ENCODE measurements at places on chromosomes 12 and 14.

DNA sequence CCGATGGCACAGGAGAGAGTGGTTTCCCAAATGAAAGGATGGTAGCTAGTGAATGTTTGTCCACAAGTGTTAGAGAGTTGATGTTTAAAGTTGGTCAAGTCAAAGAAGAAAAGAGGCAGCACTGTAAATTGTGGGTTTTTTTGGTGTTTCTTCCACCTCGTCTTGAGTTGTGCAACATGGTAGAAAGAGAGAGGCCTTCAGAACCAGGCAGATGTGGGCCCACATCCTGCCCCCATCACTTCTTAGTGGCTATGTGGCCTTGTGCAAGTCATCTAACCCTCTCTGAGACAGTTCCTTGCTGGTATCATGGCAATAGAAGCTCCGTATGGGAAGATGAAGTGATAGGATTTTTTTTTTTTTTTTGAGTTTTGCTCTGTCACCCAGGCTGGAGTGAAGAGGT lies 60.8 kb downstream of the NDUFA12 start:
- DNase-seq, result peak; percentile 14

DNA sequence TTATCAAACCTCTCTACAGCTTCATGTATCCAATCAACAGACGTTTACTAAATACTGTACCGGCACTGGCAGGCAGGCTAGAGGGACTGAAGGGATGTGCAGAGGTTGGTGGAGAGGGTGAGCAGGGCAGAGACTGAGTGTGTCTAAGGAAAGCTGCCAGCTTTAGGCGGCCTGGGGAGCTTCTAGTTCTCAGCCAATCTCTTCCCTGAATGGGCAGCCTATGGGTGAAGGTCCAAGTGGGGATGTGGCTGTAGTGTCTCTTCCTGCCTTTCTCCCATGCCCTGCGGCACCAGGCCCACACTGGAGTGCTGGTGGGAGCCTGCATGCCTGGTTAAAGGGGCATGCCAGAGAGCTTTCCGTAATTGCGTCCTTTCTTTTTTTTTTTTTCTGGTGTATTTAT lies 239.8 kb downstream of the CACNA1C start:
- DNase-seq, result no peak

- no peak for DNase-seq
These were observed 67.0 kb upstream of the BEGAIN start for GRCh38 chr14:100654025-100654813.

DNA sequence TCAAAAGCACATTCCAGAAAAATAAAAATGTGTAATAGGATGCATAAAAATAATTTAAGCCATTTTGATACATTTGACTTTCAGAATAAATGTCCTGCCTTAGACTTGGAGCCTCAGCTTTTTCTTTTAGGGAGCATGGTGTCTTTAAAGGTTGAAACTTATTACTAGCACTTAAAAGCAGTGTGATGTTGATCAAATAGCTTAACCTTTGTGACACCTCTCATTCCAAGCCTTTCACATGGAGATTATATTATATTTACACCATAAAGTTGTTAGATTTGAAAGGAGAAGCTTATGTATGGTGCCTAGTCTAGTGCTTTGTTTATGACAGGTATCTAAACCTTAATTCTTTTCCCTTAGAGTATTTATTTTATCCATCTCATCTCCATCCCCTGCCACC lies 61.9 kb downstream of the KTN1 start:
- DNase-seq, result no peak

DNA sequence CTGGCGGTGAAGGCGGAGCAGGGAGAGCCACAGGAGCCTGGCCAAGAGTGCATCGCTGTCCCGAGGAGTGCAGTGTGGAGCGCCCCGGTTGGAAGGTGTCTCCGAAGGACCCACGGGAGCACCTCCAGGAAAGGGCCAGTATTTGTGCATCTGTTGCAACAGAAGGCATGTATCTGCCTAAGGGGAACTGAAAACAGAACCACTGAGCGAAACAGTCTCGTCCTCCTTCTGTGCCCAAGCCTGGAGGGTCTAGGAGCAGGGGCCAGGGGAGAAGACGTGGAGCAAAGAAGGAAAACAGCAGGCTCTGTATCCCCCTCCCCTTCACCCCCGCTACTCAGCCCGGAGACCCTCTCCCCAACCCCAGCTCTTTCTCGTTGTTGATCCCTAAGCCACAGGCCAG lies 5.3 kb upstream of the LRRC10 start:
- no peak for DNase-seq

GRCh38 chr12:111150360-111150759 lies 218.5 kb downstream of the PHETA1 start:
- no peak for DNase-seq

GRCh38 chr12:24756479-24757024 lies 192.3 kb downstream of the BCAT1 start:
- DNase-seq, result no peak

DNA sequence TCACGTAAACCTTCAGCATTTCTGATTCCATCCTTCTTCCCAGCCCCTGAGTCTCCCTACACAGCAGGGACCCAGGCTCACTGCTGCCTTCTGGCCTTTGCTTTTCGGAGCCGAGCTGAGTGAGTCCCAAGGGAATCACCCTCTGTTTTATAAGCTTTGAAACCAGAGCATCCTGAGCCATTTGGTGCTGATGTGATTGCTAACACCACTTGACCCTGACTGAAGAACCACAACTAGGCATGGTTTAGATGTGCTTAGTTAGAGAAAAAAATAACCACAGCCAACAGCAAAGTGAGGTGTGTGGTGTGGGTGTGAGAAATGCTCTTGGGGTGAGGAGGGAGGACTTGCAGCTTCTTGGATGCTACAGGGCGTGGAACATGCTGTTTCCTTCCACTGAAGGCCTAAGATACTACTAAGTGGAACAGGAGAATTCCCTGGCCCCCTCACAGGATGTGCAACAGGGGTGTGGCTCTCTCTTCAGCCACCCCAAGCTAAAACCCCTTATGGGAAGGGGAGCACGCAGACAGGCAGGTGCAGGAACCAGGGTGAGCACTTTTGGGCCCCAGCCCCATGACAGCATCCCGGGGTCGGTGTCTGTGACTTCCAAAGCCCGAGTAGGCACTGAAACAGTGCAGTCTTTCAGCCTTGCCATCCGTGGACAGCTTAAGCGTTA lies at the start of gene TC2N:
Gene TC2N, minus strand, starts transcription at position 221 of the 673 bp plus-strand sequence. CDS start 53,767 bp downstream, outside the sequence.
- no peak for DNase-seq

GRCh38 chr12:127024791-127025190 lies 1242.2 kb upstream of the TMEM132C start:
- DNase-seq, result no peak

DNA sequence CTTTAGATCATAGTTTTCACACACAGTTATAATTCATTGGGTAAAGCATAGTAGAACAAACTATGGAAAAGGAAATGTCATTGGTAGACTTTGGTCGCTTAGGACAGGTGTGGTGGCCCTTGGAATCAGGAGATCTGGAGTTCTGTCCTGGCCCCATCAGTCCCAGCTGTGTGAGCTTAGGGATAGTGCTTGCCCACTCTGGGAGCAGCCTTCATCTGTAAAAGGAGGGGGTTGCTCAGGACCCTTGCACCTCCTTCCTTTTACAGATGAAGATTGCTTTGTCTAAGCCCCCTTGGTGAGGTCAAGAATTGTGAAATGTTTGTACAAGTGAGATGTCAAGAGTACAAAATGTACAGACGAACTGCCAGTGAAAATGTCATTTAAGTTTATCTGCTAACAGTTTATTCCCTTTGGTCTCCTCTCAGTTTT lies 93.2 kb downstream of the BORCS5 start:
- DNase-seq, result no peak

DNA sequence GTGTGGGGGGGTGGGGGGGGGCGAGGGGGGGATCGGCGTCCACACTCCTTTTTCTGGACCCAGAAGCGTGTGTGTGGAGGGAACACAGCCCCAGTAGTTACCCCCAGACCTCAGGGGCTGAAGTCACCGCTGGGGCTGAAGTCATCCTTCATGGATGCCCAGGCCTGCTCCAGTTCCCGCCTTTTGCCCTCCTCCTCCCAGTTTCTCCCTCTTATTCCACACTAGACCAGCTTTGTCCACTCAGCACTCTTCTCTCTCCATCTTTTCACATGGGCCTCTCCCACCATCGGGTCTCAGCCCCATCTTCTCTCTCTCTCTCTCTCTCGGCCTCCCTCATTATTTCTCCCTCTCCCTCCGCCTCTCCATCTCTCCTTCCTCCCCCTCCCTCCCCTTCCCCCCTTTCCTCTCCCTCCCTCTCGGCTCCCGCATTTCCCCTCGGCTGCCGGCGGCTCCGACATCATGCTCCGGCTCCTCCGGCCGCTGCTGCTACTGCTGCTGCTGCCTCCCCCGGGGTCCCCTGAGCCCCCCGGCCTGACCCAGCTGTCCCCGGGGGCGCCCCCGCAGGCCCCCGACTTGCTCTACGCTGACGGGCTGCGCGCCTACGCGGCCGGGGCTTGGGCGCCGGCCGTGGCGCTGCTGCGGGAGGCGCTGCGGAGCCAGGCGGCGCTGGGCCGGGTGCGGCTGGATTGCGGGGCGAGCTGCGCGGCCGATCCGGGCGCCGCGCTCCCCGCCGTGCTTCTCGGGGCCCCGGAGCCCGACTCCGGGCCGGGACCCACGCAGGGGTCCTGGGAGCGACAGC lies at the start of gene P3H3:
Gene P3H3, plus strand, starts transcription at position 426 of the 799 bp plus-strand sequence. Its CDS starts 34 bp downstream, at position 460.
- no peak for DNase-seq

GRCh38 chr12:43621262-43621661 lies 69.3 kb upstream of the ADAMTS20 start:
- no peak for DNase-seq

GRCh38 chr12:9735601-9736000 lies 2.7 kb upstream of the CLECL1 start:
- no peak for DNase-seq

GRCh38 chr12:125564753-125565152 lies 499.5 kb downstream of the AACS start:
- no peak for DNase-seq

DNA sequence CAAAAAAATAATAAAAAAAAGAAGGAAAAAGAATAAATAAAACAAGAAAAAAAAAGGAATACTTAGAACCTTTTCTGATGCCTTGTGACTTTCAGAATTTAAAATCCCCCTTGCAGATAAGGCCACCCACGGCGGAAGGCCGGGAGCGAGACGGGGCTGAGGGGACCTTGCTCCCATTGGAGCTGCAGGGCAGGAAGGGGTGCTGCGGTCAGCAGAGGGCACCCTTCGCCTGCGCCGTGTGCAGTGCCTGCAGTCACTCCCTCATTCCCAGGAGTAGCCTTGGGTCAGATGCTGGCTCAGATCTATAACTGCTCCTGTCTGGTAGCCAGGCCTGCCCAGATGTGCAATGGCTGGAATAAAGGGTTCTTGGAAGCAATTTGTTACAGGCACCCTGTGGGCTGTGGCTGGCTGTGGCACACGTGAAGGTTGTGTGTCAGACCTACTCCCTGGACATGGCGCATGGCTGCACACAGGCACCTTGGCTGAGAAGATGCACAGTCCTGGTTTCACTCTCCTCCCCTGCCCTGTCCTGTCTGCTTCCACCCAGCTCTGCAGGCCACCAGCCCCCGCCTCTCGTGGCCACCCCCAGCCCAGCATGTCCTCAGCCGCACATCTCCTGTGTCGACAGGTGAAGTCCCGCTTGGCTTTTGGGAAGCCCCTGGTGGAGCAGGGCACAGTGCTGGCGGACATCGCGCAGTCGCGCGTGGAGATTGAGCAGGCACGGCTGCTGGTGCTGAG lies 13.4 kb upstream of the ALDH2 start:
- no peak for DNase-seq

DNA sequence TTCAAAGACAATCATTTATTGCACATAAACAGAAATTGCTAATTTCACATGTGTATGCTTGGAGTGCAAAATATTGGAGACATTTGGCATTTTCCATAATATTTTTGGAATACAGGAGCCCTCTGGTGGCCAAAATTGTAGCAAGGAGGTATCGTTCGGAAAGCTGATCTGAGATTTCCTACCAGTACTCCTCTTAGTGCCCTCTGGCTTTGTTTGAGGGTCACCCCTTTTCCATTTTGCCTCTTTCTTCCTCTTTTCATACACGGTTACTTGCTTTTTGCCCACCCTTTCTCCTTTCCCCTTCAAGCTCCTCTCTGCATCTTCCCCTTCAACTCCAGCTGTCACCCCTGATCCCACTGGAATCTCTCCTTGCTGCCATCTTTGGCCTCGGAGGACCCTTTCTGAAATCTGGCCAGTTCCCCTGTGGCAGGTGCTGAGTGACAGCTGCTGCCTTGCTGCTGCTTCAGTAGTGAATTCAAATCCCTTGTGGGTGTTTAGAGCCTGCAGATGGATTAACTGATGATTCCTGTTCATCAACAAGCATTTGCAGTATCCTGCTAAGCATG lies 164.6 kb upstream of the PARP11 start:
- DNase-seq, result peak; percentile 1

DNA sequence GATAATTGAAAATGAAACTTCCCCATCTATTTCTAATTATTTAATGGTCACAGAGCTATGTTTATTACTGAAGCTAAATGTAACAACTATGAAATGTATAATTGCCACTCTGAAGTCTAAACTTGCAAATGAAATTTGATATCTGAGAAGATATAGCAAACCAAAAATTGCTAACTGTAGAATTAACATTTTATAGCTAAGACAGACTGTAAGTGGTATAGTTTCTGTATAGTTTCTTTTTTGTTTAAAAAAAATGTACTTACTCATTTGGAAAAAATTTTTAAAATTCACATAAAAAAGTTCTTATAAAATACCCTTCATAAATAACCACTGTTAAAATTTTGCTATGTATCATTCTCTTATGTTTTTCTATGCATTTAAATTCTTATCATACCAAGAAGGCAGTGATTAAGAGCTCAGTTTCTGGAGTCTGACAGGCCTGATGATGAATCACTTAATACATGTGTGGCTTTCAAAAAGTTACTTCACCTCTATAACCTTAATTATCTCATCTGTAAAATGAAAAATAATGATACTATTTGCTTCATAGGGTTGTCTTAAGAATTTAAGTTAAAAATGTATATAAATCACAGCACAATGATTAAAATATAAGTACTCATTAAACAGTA lies 214.7 kb upstream of the GARIN2 start:
- DNase-seq, result no peak

- no peak for DNase-seq
These were observed 897 bp downstream of the SUDS3 start for GRCh38 chr12:118377021-118377883.

GRCh38 chr12:4145990-4146859 lies 127.3 kb upstream of the CCND2 start:
- DNase-seq, result no peak

DNA sequence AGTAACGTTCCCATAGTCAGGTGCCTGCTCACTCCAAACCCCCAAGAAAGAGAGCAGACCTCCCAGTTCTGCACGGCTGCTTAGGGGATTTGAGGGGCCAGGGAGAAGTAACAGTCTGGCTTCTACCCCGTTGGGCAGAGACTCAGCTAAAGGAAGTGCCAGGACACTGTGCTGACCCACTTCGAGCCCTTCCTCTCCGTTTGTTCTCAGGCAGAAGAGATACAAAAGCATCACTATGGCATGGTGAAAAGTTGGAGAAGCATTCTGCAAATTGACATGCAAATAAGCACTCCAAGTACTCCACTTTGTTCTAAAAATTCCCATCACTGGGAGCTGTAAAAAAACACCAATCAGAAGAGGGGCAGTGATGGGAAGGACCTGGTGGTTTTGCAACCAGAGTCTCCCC lies 239.1 kb downstream of the EGLN3 start:
- DNase-seq, result no peak

DNA sequence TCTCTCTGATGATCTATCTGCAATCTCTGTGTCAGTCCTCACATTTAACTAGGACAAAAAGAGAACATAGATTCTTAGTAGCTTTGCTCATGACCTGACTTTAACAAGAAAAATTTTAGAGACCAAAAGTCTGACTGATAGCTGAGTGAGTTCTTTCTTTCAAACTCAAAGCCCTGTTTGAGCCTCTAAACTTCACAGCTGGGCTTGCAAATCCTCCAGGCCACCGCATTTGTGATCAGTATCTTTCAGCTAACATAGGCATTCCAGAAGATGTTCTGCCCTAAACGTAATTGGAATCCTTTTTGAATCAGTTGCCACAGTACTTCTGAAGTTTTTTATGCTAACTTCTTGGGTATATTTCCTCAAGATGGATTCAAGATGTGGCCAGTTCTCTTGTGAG lies 459.0 kb downstream of the DPF3 start:
- DNase-seq, result no peak
